PC-3 (cell line): ENCODE measurements at places on chromosomes 3 and 15. TPM values are rescaled to one million over a fixed set of nuclear protein-coding genes. Genes with fewer than 3 reads are reported as not detected.
A peak's percentile ranks its signal among the peaks of the same experiment; 100 is the strongest.

- DNase-seq, result peak; percentile 31
Measured at GRCh38 chr15:77753281-77753873, 120.7 kb upstream of the LINGO1 start.

GRCh38 chr3:171620825-171621434 lies 160.7 kb upstream of the TNIK start:
- peak; percentile 10 for DNase-seq

DNA sequence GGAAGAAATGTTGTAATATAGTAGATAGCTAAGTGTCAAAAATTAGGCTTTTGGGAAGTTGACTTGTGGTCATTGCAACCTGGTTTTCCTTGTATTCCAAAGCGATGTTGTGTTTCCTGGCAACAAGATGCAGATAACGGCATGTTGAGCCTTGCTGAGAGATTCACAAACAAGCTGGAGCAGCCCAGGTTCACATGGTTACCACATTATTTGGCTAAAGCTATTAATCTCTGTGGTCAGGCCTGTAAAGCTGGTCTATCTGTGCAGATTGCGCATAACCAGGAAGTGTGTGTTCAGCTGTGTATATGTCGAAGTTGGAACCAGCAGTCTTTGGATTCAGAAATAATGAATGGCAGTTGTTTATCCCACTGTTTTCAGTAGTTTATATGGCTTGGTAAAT lies 6.6 kb downstream of the TIPARP start:
- DNase-seq, result peak; percentile 88

GRCh38 chr3:175598740-175599139 lies 739.6 kb downstream of the NAALADL2 start:
- no peak for DNase-seq

DNA sequence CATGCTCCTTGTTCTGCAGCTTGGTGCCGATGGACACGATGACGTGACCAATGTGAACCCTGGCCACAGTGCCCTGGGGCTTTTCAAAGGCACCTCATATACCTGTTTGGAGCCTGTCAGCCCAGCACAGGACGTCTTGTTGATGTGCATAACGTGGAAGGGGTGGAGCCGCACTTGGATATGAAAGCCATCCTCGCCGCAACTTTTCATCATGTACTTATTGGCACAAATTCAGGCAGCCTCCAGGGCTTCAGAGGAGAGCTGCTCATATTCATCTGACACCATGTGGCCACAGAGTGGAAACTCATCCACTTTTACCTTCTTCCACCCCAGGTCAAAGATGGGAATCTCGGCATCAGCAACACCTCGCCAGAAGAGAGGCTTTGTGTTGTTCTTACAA lies 24.7 kb downstream of the POPDC2 start:
- DNase-seq, result no peak

The RGMA gene
- total RNA-seq, result 1.3 and 2.5 TPM in 2 replicates

DNA sequence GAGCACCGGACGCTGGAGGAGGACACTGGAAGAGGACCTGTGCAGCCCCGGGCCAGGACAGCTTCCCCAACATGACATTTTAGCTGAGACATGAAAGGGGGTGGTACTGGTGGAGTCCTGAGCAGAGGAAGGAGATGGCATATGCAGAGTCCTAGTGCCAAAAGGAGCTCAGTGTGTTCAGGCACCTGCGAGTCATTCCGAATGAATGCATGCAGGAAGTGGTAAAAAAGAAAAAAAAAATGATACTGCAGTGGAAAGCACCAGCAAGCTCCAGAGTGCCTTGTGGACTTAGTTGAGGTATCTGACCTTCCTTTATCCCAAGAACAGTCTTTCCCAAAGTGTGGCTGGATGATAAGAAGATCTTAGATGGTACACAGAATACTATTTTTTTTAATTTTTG lies 6.6 kb upstream of the ZNF148 start:
- peak; percentile 55 for DNase-seq

DNA sequence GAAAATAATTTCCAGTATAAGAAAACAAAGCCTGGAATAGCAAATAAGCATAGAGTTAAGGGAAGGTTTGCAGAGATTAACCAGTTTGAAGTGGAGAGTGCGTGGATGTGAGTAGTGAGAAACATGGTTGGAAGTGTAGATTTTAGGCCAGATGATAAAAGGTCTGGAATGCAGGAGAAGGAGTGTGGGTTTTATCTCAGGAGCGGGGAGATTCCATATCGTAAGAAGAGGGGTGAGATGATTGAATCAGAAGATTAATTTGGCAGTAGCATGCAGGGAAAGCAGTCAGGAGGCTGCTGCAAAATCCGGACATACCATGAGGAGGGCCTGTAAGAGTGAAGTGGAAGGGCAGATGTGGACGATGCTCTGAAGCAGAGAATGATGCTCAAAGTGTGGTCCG lies 13.7 kb downstream of the PPARG start:
- no peak for DNase-seq

- DNase-seq, result no peak
Measured at GRCh38 chr3:71589132-71589531, 5.6 kb upstream of the FOXP1 start.

DNA sequence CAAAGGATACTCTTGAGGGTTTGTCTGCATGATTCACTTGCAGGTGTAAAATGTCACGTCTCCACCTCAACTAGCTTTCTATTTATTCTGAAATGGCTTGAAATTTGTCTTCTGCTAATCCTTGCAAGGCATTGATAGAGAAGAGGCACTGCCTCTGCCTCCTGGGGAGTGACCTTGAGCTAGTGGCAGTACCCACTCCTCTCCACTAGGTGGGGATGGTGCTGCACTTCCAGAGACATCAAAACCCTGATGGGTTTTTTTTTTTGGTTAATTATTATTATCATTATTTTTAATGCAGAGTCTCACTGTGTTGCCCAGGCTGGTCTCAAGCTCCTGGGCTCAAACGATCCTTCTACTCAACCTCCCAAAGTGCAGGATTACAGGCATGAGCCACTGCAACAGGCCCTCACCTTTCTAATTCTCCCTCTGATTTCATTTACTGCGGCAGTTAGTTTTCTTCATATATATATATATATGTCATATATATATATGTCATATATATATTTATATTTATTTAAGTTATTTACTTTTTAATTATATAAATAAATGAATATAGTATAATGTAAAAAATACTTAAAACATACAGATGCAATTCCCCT lies 117.6 kb upstream of the EIF1B start:
- DNase-seq, result peak; percentile 78

The CLSTN2 gene
- not detected in 2 replicates for total RNA-seq

The TMEM207 gene
- not detected in 2 replicates for total RNA-seq

- no peak for DNase-seq
Measured at GRCh38 chr3:21795152-21795837, 44.3 kb upstream of the ZNF385D start.

GRCh38 chr3:98563661-98564281 lies 29.6 kb downstream of the CPOX start:
- DNase-seq, result peak; percentile 81

The GOLGA8R gene
- 0.07 and 0.69 TPM in 2 replicates for total RNA-seq

The ROPN1 gene
- total RNA-seq, result not detected in 2 replicates

GRCh38 chr3:105466495-105467404 lies 100.0 kb downstream of the ALCAM start:
- no peak for DNase-seq

DNA sequence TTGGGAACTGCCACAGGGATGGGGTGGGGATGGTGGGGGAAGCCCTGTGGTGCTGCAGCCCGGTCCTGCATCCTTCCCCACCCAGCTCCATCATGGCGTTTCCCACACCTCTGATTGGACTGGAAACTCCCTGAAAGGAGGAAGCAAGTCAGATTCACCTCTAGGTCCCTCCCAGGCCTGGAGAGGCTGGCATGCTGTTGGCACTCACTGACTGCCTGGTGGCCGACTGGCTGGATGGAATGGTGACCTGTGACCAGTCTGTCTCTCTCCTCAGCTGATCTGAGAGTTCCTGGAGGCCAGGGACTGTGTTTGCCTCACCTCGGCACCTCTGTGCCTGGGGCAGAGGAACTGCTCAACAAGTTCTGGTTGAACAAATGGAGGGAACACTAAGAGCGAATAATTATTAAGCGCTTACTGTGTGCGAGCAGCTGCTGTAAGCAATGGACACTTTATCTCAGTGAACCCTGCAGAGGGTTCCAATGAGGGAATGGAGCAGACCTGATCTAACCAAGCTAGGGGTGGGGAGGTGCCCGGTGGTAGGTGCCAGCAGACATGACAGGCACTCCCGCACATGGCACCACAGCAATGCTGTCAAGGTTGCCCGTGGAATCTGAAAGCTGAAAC lies 3.5 kb upstream of the HHATL start:
- no peak for DNase-seq

- no peak for DNase-seq
Measured at GRCh38 chr3:44576613-44577012, 8.2 kb upstream of the ZNF660 start.

GRCh38 chr3:38479431-38480092 lies 16.6 kb upstream of the EXOG start:
- peak; percentile 76 for DNase-seq

DNA sequence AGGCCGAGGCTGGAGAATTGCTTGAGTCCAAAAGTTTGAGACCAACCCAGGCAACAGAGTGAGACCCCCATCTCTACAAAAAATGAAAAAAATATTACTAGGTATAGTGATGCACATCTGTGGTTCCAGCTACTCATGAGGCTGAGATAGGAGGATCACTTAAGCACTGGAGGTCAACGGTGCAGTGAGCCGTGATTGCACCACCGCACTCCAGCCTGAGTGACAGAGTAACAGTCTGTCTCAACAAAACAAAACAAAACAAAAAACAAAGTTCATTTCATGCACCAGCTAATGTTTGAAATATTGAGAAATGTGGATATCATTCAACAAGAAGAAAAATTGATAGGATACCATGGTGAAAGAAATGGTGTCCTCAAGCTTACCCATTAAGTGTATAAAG lies 450.5 kb upstream of the TPRG1 start:
- DNase-seq, result no peak

DNA sequence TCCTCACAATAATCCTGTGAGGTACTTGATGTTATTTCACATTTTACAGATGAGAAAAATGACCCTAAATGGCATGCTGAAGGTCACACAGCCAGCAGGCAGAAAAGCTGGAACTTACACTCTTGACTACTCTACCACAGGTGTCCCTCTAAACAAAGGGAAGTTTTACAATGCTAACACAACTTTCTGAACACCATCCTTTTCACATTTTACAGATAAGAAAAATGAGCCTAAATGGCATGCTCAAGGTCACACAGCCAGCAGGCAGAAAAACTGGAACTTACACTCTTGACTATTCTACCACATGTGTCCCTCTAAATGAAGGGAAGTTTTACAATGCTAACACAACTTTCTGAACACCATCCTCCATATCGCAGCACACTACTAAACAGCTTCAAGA lies 35.6 kb downstream of the TMCC1 start:
- no peak for DNase-seq

DNA sequence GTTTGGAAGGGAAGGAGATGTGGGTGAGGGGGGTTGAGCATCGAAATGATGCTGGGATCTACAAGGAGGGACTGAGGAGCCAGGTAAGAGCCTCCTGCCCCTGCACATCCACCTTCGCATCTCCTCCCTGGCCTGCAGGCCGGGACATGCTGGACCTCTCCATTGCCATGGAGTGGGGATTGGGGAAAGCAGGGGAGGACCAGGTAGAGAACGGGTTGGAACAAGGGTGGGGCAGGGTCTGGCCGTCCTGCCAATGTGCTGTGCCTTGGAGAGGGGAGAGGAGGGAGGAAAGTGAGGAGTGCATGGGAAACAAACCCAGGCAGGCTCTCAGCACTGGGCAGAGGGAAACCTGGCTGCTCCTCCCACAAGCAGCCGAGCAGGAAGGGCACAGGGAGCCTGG lies 10.6 kb downstream of the PLA2G4B start:
- no peak for DNase-seq

The ECT2 gene
- total RNA-seq, result 66.9 and 77.4 TPM in 2 replicates

- DNase-seq, result peak; percentile 23
Measured at GRCh38 chr3:119240101-119240590, 532 bp downstream of the B4GALT4 start.

The ZNF860 gene
- 7.9 and 10.5 TPM in 2 replicates for total RNA-seq

The CCDC174 gene
- 8.2 and 16.1 TPM in 2 replicates for total RNA-seq

GRCh38 chr15:66906668-66907614 lies 158.5 kb upstream of the SMAD3 start:
- no peak for DNase-seq

GRCh38 chr3:120147072-120147871 lies 53.0 kb upstream of the GSK3B start:
- DNase-seq, result peak; percentile 85

The CX3CR1 gene
- total RNA-seq, result not detected in 2 replicates

DNA sequence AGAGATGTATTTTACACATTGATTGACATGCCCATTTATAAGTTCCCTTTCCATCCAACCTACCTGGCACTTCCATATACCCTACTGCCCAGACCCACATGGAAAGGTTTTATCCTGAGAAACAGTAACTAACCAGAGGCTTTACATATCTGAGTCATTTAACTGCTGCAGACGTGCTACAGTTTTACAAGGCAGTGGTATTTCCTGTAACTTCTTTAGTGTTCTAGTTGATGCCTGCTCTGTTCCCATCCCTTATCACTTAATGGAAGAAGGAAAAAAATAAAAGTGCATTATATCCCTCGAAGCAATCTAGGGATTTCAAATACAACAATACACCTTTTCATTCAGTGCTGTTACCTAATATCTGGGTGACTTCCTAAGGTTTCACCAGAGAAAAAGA lies 107.1 kb downstream of the TMCO5A start:
- DNase-seq, result peak; percentile 78

- peak; percentile 80 for DNase-seq
Measured at GRCh38 chr3:12507591-12508281, 23.5 kb downstream of the TSEN2 start.

DNA sequence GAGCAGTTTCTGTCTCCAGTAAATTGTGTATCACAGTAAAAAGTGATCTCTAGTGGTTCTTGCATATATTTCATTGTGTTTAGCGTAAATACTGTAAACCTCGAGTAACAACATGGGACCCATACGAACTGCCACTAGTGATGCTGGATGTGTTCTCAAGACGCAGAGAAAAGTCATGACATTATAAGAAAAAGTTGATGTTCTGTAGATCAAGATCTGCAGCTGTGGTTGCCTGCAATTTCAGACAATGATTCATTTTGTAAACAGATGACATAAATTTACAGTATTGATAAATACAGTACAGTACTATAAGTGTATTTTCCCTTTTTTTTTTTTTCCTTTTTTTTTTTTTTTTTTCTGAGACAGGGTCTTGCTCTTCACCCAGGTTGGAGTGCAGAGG lies 100.1 kb downstream of the DPH6 start:
- DNase-seq, result peak; percentile 73

DNA sequence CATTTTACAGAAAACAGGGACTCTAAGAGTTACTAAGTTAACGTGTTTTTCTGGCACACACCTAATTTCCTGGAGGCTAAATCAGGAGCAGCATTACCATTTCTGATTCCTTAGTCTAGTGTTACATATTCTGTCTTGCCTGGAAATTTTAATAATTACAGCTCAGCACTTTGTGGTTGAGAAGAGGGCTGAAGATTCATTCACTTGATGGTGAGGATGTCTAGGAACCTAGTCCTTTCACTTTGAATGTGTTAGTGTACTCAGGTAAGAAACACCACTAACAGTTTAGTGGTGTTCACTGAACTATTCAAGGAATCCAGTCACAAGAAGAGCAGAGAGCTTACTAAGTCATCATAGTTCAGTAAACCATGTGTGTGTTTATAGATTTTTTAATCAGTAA lies 102.8 kb downstream of the STT3B start:
- DNase-seq, result no peak

- no peak for DNase-seq
Measured at GRCh38 chr15:76449455-76449854, 112.9 kb downstream of the ISL2 start.

GRCh38 chr3:138271189-138271794 lies 58.4 kb downstream of the NME9 start:
- DNase-seq, result no peak

GRCh38 chr15:78208887-78209645 lies 25.3 kb downstream of the ACSBG1 start:
- peak; percentile 43 for DNase-seq

The PSTPIP1 gene
- total RNA-seq, result not detected in 2 replicates

The COL6A6 gene
- not detected in 2 replicates for total RNA-seq
